Right lobe of liver (tissue), 6 donors: ENCODE measurements at places on chromosomes 13 and 19. TPM values are rescaled to one million over a fixed set of nuclear protein-coding genes. Genes with fewer than 3 reads are reported as not detected.
A peak's percentile ranks its signal among the peaks of the same experiment; 100 is the strongest.

DNA sequence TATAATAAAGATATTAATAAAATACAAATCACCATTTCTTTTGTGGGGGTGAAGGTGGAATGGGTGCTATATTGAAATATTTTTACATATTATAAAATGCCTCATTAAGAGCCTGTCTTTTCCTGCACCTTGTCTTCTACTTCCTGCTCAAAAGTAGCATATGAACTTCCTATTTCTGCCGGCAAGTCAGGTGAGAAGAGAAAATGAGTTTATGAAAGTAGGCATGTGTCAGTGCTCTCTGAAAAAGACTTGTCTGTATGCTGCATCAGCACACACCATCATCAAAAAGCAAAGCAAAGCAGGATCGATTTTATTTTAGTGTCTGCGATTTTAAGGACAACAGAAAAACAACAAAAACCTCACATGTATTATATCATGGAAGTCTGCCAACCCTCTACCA is 114.2 kb downstream of the RAP2A start:
- no peak for DNase-seq

- no peak for DNase-seq
These were observed 14.6 kb downstream of the CBARP start for GRCh38 chr19:1223018-1223855.

- no peak for DNase-seq
These were observed 186.2 kb upstream of the GPR12 start for GRCh38 chr13:26946684-26947343.

DNA sequence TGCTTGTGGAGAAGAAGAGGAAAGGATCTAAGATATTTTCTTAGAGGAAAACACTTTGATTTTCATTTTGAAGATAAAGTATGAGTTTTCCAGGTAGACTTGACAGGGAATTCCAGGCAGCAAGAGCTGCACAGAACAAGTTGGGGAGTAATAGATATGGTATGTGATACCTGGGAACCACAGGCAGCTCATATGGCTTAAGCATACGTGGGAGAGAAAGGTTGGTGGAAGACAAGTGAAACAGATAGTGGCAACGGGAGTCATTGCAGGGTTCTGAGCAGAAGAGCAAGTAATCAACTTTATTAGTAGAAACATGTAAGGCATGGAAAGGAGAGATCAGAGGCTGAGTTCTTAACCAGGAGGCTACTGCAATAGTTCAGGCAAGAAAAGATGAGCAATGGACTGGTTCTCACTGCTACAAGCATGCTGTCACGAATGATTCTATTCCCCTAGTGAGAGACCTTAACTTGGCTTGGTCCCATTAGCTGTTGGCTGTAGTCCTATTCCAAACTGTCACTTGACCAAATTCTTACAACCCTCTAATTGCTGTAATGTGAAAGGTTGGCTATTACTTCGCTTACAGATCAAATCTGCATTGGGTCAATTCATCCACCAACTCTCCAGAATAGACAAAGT is 217.9 kb downstream of the VWA8 start:
- no peak for DNase-seq

DNA sequence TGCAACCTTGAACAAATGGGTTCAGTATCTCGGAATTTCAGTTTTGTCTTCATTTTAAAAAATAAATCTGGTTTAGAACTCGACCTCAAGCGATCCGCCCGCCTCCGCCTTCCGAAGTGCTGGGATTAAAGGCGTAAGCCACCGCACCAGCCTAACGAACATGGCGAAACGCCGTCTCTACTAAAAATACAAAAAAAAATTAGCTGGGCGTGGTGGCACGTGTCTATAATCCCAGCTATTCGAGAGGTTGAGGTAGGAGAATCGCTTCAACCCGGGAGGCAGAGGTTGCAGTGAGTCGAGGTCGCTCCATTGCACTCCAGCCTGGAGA is 571 bp downstream of the ZNF302 start:
- DNase-seq = no peak

The ZNF227 gene
- total RNA-seq = 4.5 TPM

- DNase-seq = no peak
These were observed 21.0 kb upstream of the LRCH1 start for GRCh38 chr13:46531953-46532352.

GRCh38 chr19:50909240-50910070 is 1.7 kb downstream of the KLK4 start:
- no peak for DNase-seq

DNA sequence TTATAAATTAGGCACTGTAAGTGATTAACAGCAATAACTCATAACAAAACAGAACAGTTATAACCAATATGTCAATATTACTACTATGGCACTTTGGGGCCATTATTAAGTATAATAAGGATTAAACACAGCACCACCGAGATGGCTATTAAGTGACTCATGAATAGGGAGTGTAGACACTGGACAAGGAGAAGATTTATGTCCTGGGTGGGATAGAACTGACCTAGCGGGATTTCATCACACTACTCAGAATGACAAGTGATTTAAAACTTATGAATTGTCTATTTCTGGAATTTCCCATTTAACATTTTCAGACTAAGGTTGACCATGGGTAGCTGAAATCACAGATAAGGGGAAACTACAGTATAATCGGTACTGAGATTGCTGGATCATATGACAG is 79.0 kb upstream of the SLC7A1 start:
- DNase-seq = no peak

- DNase-seq = no peak
These were observed 21.6 kb downstream of the SGCG start for GRCh38 chr13:23202383-23202782.

DNA sequence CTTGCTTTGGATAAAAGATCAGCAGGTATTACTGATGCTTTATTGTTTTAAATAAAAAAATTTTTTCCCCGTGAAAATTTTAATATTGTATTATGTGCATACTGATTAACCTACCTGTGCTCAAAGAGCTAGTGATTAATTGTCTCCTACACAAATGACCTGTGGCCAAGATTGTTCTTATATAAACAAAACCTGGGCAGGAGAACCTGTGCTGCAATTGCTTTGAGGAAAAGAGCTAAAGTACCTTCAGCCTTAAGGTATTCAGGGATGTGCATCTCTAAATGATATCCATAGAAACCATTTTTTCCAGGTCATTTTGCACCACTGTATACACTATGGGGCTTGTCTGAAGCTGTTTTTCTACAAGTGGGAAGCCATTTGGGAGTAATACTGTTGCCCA is 1.2 kb downstream of the FRY start:
- DNase-seq = no peak

GRCh38 chr13:113917096-113917495 is 53.2 kb upstream of the GAS6 start:
- DNase-seq = no peak

The PLPP2 gene
- 2.7 TPM for total RNA-seq

DNA sequence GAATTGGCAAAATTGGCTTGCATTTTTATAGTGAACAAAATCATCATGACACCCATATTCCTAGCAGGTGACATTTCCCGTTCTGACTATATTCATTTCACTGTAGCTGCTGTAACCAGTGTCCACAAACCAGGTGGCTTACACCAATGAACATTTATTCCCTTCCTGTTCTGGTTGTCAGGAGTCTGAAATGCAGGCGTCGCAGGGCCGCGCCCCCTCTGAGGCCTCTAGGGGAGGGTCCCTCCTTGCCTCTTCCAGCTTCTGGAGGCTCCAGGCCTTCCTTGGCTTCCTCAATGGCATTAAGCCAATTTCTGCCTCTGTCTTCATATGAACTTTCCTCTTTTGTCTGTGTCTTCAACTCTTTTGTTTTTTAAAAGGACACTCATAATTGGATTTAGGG is 6.5 kb upstream of the RLN3 start:
- no peak for DNase-seq

DNA sequence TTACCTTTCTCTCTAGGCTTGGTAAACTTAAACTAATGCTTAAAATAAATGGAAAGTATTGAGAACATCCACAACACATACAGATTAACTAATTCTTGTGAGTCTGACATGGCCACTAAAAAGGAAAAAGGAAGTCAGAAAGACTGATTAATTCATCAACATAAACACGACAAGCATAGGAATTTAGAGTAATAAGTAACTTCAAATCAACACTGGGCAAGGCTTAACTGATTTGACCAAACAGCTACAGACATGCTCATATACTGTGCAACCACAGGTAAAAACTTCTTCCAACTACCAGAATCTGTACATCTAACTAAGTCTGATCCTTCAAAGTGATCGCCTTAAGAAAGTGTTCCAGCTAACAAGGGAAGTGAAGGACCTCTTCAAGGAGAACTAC is 20.5 kb downstream of the UGGT2 start:
- no peak for DNase-seq

The ZNF700 gene
- 5.2 TPM for total RNA-seq

DNA sequence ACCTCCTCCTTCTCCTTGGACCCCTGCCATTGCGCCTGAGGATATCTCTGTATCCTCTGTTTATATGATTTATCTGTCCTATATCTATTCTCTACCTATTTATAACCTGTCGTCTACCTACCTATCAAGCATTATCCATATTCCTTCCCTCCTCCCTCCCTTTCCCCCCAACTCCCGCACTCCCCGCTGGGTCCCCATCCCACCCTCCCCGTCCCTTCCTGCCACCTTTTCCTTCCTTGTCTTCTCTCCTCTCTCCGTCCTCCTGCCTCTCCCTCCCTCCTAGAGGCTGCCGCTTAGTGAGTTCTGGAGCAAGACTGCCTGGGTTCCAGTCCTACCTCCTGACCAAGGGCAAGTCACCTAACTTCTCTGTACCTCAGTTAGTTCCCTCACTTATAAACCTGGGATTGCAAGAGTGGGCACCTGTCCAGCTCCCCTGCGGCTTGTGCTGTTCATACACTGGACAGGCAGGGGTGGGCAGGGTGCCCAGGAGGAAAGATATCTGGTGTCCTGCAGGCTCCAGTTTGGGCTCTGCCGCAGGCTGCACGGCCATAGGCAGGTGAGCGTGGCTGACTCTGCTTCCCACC is 16.1 kb downstream of the TTYH1 start:
- peak; percentile 88 for DNase-seq

DNA sequence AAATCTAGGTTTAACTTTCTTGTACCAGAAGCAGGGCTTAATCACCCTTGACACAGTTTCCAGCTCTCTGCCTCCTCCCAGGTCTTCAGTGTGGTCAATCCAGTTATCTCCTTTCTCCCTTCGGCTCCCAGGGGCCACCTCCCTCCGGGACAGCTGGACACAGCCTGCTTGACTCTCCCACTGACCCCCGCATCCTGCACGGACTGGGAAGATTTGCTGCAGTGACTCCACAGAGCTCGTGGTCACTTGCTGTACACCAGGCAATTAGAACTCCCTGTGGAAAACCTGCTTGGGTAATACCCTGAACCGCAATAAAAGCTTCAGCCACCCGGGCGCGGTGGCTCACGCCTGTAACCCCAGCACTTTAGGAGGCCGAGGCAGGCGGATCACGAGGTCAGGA is 116.5 kb downstream of the NUFIP1 start:
- DNase-seq = no peak

DNA sequence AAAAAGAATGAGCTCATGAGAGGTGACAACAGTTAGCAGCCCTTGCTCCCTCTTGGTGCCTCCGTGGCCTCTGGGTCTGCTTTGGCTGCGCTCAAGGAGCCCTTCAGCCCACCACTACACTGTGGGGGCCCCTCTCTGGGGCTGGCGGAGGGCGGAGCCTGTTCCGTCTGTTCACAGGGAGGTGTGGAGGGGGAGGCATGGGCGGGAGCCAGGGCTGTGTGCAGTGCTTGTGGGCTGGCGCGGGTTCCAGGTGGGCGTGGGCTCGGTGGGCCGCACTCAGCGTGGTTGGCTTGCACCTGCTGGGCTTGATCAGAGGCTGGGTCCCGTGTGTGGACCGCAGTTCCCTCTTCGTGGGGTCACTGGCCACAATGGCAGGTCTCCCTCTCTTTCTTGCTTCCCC is 953.4 kb upstream of the PRR20A start:
- DNase-seq = no peak

The DLL3 gene
- total RNA-seq = not detected

The CYP4F12 gene
- 24.3 TPM for total RNA-seq

- no peak for DNase-seq
These were observed 809.6 kb downstream of the EFNB2 start for GRCh38 chr13:105725887-105726286.

GRCh38 chr13:98710521-98710920 is 42.0 kb downstream of the SLC15A1 start:
- no peak for DNase-seq

The SOX1 gene
- not detected for total RNA-seq

The N4BP2L1 gene
- 41.2 TPM for total RNA-seq

DNA sequence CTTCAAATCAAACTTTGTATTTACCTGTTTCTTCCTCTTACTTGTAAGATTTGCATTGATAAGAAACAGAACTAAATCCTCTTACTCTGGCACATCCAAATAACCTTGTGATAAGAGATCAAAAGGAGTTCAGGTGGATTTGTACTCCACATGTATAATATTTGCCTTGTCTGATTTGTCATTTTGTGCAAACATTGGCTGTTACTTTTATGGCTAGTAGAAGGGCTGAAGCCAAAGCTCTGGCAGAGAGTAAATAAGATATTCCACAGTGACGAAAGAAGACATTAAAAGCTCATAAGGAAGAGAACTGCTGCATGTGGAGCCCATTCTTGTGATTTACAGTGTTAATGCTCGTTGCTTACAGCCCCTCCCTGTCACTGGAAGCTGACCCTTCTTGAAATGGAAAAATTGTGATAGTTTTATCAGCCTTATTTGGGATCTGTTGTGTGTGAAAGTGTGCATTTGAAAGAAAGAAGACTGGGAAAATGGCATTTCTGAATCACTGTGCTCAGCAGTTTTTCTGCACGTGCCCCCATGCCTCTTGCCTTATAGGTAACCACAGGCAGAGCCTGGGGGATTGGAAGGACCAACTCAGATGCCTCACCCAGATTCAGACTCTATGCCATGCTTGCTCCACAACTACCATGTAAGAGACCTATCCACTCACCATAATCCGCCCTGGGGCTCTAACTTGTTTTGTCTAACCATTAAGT is 68.2 kb downstream of the OXGR1 start:
- DNase-seq = no peak

The PPM1N gene
- total RNA-seq = 2.0 TPM

DNA sequence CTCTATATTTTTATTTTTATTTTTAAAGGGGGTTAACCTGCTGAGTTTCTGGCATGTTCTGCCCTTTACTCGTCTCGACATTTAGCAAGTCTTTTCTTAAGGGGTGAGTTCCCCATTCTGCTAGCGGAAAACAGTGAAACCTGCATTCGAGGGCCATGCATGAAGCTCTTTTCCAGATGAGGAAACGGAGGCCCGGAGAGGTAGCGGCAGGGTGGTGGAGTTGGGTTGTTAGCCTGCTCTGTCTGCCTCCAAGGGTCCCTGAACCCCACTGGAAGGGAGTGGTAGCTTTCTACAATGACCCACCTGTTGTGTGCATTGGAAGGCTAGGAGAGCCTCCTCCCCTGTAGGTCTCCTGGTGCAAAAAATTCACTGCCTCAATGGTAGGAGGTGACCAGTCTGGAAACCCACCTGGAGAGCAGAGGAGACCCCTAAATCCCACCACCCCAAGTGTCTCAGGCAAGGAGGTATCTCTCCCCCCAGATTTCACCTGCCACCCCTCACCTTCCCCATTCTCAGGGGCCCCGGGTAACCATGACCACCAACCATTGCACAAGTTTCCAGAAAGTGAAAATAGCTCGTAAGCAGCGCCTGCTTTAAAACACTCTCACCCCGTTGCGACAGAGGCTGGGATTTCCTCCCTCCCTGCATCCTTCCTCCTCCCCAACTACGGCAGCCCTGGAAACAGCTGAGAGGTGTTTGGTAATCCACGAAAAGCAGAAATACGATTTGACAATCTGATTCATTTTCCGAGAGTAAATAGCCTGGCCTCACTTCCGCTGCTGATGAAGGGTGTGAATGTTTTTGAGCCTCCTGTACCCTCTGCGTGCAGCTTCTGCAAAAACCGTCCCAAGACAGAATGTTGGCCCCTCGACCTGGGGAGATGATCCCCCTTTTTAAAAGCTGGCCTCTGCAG is 3.5 kb downstream of the KLF2 start:
- peak; percentile 77 for DNase-seq
